Astrocyte (in vitro differentiated cells and primary cell): ENCODE measurements at places on chromosomes 12 and 14. TPM values are rescaled to one million over a fixed set of nuclear protein-coding genes. Genes with fewer than 3 reads are reported as not detected.

Gene SMOC1
- 0.16 and 0.36 TPM in 2 replicates for total RNA-seq

DNA sequence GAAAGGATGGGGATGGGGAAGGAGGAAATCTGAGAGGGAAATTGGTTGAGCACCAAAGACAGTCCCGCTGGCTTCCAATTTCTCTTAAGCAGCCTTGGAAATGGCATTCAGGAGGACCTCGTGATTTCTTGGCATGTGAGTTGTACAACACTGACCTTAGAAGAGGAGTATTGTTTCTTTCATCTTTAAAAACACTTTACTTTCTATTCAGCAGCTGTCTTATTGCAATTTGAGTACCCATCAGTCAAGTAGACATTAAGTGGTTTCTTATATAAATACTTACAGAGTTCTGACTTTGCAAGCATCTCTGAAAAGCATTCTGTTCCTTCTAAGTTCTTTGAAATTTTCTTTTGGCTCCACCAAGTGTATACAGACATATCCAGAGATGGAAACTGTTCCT, 83.2 kb downstream of the LMNTD1 start:
- no peaks in the 10 kb centered on the region for H3K36me3 ChIP-seq
- H3K4me3 ChIP-seq, result no peak overlapping the region
- no peaks in the 10 kb centered on the region for H3K27me3 ChIP-seq
- H3K4me1 ChIP-seq, result no peaks in the 10 kb centered on the region
- no peak for DNase-seq

- H3K4me3 ChIP-seq, result no peak overlapping the region
- H3K27me3 ChIP-seq, result no peaks in the 10 kb centered on the region
- H3K4me1 ChIP-seq, result no peaks in the 10 kb centered on the region
- H3K36me3 ChIP-seq, result no peaks in the 10 kb centered on the region
- peak; percentile 29 for DNase-seq
- no peak overlapping the region for H3K27ac ChIP-seq
Observed at GRCh38 chr12:109836916-109837315, 3.7 kb upstream of the TRPV4 start.

DNA sequence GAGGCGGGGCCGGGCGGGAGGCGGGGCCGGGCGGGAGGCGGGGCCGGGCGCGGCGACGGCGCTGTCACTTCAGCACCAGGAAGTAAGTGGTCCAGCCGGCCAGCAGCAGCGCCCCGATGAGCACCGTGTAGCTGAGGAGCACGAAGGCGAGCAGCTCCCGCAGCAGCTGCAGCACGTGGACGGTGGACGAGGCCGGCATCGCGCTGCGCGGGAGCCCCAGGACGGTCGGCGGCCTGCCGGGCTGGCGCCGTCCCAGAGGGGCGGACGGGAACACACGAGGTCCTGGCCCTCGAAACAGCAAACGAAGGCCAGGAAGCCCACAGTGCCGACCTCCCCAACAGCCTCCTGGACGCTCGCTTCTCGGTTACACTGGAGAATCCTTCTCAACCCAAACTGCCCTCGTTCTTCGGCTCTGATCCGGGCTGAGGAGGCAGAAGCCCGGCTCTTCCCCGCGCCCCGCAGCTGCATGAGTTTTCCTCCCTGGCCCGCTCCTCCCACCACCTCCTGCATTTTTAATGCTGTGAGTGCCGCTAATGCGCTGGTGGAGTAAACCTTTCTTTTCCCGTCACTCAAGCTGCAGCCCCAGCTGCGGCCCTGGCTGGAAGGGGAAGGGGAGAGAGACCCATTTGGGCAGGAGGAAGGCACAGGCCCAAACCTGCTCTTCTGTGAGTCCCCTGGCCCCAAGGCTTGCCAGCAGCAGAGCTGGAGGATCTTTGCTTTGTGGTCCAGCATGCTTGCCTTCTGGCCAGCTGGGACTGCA, 694 bp upstream of the DIABLO start:
- no peak overlapping the region for H3K27ac ChIP-seq
- peaks cover 14% of the 10 kb centered on the region for H3K4me1 ChIP-seq
- H3K36me3 ChIP-seq, result peaks cover 14% of the 10 kb centered on the region
- no peak for DNase-seq
- no peaks in the 10 kb centered on the region for H3K27me3 ChIP-seq
- peak overlapping the region; percentile 48 for H3K4me3 ChIP-seq
